IPS DF 6.9 (cell line): ENCODE measurements at places on chromosomes 3 and 15.

DNA sequence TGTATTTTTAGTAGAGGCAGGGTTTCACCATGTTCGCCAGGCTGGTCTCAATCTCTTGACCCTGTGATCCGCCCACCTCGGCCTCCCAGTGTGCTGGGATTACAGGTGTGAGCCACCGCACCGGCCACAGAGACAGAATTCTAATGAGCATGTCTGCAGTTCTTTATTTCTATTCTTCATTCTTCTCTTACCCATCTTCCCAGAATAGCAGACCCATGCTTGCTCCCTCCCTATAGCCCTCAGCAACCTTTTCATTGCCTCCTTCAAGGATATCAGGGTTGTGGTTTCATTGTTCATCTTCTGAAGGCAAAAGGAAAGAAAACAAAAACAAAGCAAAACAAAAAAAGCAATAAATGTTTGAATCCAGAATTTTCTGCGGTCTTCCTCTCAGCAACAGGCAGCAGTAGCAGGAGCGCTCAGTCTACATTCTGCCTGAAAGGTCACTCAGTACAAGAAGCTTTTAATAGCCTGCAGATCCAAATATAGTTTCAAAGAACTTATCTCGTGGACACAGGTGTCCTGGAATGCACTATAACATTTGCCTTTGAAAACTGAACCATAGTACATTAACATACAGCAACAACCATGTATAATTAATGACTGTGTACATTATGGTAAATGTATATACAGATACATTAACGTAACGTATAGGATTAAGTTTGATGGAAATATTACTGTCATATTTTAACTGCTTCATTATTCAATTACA is at the start of gene SMCO1:
Gene SMCO1 (minus strand): TSS at position 434 of the 709 bp plus-strand sequence. CDS start 137 bp downstream, at position 297.
- no peak for DNase-seq

- no peak for DNase-seq
Observed at GRCh38 chr3:80898211-80898610, 863.2 kb downstream of the GBE1 start.

GRCh38 chr15:60520825-60521368 is 42.0 kb upstream of the ICE2 start:
- peak; percentile 57 for DNase-seq

DNA sequence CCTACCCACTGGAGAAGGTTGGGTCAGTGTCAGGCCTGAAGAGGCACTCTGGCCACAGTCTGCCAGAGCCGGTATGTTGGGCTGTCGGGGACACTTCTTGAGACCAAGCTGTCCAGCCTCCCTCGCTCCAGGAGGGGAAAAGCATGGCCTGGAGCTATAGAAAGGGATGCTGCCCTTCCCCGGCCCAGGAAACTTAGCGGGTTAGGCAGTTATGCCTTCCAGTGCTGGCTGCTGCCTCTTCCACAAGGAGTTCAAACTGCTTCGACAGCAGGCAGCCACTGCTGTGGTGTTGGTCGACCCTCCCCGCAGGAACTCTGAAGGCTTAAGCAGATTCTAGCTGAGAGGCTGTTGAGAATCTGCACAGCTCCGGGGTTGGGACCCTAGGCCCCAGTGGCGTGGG is 819.4 kb downstream of the DIPK2A start:
- no peak for DNase-seq
